Stimulated activated CD8-positive, alpha-beta memory T cell treated with anti-CD3 and anti-CD28 coated beads, Interleukin-7, amount 100 ng/mL, for 48 hours (primary cell): ENCODE measurements at places on chromosomes 1 and 21.

DNA sequence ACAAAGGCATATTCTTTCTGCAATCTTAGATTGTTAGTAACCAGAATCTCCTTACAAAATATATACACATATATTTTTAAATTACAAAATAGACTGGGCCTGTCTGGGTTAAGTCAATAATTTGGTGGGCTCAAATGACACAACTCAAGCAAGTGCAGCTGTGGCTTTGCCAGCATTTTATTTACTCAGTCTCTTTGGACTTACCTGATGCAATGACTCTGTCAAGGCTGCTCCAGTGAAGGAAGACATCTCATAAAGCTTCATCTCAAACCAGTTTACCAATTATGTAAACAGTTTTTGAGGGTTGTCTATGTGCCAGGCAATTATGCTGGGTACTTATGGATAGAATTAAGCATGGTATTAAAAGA, 22.8 kb upstream of the ABCA4 start:
- no peak for DNase-seq

DNA sequence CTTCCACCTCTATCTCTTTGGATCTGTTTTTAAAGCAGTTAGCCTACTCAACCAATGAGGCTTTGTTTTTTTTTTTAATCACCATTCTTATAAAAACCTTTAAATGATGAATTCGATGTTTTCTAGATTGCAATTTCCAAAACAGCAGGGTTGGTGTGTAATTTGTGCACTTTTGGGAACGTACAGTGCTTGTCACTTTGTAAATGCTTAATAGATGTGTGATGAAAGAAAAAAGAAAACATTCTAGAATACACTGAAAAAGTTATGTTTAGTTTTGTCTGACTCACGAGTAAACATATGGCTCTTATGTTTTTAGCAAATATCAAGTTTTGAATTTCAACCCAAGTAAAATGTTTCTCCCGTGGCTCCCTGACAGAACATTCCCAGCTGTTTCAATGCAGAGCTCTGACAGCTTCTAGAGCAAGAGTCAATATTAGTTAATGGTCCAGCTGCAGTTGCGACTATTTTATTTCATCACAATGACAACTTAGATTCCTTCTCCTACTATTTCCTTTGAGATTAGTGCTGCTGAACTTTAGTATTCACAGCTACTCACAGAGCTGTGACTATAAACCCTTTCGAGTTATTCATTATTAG, 362.5 kb upstream of the ADAMTS5 start:
- no peak for DNase-seq

GRCh38 chr1:246483569-246483933, 23.5 kb downstream of the SMYD3 start:
- no peak for DNase-seq

- peak; percentile 63 for DNase-seq
These were observed 99.8 kb downstream of the PTPN14 start for GRCh38 chr1:214451596-214451995.

GRCh38 chr1:12491656-12492055, 126.4 kb downstream of the DHRS3 start:
- no peak for DNase-seq

- DNase-seq, result no peak
These were observed 753.3 kb downstream of the LTN1 start for GRCh38 chr21:28239340-28239739.

DNA sequence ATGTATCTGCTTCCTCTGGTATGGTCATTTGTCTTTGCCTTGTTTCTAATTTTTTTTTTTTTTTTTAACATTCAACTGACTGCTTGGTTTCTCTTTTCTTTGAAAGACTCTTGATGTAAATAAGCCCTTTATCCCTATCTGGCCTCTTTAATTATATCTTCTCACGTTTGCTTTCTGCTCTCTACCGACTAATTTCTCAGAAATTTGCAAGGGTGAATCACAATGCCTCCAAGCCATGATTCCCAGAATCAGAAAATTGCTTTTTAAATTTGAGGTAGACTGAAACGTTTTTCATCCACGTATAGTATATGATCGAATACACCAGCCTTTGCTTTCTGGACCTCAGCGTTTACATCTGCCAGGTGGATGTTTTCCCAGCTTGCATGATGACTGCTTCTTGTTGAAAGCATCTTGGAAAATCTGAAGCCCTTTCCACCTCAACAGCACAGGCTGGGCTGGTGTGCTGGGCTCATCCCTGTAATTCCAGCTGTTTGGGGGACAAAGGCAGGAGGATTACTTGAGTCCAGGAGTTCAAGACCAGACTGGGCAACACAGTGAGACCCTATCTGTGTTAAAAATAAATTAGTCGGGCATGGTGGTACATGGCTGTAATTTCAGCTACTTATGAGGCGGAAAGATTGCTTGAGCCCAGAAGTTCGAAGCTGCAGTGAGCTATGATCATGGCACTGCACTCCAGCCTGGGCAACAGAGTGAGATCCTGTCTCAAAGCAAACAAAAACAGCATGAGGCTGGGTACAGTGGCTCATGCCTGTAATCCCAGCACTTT, 35.0 kb upstream of the GPR137B start:
- DNase-seq, result no peak

- no peak for DNase-seq
These were observed 2.2 kb upstream of the NBPF1 start for GRCh38 chr1:16615253-16616252.

GRCh38 chr1:240217403-240217802, 125.7 kb downstream of the FMN2 start:
- DNase-seq, result no peak

DNA sequence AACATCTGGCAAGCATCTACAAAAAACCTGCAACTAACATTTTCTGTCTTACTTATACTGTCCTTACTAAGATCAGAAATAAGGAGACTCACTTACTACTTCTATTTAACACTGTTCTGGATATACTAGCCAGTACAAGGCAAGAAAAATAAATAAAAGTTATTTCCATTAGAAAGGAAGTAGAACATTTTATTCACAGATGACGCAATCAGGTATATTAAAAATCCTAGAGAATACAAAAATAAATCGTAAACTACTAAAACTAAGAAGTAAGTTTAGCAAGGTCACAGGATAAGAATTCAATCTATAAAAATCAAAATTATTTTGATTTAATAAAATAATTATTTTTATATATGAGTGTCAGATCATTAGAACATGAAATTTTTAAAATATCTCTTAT, 264.6 kb downstream of the BARHL2 start:
- DNase-seq, result no peak

DNA sequence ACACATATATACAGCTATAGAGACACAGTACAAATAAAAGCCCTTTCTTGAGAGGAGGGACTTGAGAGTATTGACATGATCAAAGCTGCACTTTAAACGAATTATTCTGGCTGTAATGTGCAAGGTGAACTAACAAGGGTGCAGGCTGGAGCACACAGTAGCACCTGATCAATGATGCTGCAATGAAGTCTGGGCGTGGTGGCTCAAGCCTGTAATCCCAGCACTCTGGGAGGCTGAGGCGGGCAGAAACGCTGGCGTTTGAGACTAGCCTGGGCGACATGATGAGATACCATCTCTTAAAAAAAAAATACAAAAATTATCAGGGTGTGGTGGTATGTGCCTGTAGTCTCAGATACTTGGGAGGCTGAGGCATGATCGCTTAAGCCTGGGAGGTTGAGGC, 14.1 kb upstream of the CTH start:
- no peak for DNase-seq

DNA sequence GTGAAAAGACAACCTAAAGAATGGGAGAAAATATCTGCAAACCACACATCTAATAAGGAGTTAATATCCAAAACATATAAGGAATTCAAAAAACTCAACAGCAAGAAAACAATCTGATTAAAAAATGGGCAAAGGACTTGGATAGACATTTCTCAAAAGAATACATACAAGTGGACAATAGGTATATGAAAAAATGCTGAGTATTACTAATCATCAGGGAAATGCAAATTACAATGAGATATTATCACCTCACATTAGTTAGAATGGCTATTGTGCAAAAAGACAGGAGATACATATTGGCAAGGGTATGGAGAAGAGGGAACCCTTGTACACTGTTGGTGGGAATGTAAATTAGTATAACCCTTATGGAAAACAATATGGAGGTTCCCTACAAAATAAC, 44.9 kb downstream of the TRMT1L start:
- no peak for DNase-seq

- no peak for DNase-seq
These were observed 173.0 kb downstream of the CDC7 start for GRCh38 chr1:91673613-91674012.

DNA sequence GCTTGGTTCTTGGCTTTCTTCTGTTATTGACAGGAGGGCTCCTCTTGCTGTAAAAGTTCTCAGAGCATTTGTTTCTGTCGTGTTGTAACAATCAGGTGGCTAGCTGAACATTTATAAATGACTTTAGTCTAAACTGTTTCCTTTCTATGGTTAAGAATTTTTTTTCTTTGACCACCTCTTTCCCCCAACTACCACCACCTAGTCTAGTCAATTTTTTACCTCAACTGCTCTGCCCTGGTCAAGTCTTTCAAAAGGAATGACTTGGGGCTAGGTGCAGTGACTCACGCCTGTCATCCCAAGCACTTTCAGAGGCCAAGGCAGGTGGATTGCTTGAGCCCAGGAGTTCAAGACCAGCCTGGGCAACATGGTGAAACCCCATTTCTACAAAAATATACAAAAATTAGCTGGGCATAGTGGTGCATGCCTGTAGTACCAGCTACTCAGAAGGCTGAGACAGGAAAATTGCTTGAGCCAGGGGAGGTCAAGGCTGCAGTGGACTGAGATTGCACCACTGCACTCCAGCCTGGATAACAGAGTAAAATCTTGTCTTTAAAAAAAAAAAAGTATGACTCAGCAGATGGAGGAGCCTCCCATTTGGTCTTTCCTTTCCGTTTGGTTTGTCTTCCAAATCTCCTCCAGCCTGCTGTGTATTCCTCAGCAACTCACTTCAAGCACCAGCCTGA, 40.7 kb downstream of the MAP3K21 start:
- DNase-seq, result no peak

DNA sequence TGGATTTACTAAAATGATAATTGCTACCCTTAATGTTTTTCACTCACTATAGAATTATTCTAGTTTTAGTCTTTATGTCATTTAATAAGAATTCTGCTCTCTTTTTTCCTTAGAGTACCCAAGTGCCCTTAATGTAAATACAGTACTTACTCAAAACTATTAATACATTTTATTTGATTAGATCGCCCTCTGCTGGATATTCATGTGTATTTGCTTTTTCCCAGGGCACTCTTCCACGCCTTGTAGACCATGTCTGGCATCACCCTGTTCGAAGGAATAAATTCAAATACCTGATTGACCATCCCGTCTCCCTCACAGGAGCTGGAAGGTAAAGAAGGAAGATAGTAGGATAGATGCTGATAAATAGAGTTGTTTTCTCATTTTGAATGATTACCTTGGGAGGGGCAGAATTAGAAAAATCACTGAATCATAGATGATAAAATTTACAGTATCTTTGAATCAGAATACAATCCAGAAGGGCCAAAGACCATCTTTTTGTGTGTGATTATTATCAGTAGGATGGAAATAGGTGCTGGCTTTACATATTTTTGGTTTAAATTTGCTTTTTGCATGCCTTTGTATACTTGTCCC, 4.1 kb downstream of the AXDND1 start:
- no peak for DNase-seq

- no peak for DNase-seq
These were observed 174.5 kb downstream of the DISC1 start for GRCh38 chr1:231801042-231801585.

DNA sequence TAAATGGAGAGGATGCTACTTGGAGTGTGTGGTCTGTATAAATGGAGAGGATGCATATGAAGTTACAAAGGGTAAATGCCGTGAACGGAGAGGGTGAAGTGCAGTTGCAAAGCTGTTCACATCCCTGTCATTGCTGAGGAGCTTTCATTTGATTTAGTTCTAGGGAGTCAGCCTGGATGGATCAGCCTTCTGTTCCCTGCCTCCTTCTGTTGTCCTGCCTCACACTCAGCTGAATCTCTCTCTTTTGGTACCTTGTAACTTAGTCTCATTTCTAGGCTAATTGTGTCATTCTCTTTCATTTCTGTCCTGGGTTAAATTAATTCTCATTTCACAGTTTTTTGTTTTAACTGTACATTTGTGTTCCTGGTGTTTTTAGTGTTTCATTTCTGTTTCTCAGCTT, 133.2 kb upstream of the COL6A1 start:
- no peak for DNase-seq
